ENCODE measurements at places on chromosomes 7 and 10. TPM values are rescaled to one million over a fixed set of nuclear protein-coding genes. Genes with fewer than 3 reads are reported as not detected.

- DNase-seq: no peak
These were observed 48.1 kb downstream of the BPGM start for GRCh38 chr7:134694767-134695166.

Gene AEBP1
- 72.1 TPM for polyA plus RNA-seq

DNA sequence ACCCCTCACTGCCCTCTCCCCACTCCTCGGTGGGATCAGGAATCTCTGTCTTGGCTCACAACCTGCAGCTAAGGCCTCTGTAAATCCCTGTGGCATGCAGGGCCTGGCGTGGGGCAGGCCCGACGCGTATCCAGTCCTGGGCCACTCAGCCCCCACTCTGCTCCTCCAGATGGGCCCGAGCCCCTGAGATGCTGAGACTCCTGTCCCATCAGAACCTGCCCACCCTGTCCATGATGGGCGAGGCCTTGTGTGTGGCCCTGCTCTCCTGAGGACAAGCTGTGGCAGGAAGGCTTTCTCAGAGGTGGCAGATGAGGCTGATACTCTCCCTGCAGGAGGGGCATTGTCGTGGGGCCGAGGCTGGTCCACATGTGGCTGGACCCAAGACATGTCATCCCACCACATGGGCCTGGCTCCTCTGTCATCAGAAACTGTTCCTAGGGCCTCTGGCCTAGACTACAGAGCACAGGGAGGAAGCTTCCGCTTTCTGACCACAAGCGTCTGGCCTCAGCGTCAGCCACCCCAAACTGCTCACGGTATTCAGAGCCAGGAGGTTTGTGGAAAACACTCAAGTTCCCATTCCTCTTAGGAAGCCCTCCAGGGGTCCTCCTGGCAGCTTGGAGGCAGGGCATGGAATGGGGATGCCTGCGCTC is 6.0 kb downstream of the ALOX5 start:
- DNase-seq: peak; percentile 16

GRCh38 chr10:3270577-3271316 is 98.2 kb upstream of the PITRM1 start:
- no peak for DNase-seq

DNA sequence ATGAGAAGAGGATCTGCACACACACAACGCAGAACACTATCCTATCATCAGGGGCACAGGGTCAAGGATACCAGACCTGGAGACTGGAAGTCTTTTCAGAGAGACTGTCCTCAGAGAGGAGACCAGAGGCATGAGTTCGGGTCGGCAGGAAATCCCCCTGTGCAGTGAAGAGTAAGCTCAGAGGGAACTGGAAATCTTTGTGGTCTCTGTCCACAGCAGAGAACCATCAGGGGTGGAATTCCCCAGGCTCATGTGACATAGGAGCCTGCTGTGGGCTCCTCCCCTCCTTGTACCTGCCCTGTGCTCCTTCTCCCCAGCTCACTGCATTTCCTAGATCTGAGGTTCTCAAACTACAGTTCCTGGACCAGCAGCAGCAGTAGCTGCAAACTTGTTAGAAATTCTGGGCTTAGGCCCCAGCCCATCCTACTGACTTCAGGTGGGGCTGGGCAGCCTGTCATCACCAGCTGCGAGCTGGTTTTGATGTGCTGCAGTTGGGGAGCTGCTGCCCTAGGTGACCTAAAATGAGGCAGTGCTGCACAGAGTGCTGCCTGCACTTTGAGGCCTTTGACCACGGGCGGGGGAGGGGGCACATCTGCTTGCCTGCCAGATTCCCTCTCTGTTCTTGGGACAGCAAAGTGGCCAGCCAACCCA is 2.4 kb downstream of the ZMIZ2 start:
- no peak for DNase-seq

Gene PARG
- 18.5 TPM for polyA plus RNA-seq

Gene CALCR
- polyA plus RNA-seq: 11.0 TPM

Gene NUDT13
- 4.4 TPM for polyA plus RNA-seq

Gene IFIT2
- polyA plus RNA-seq: 8.0 TPM

Gene OR6B1
- polyA plus RNA-seq: not detected

Gene COL13A1
- polyA plus RNA-seq: 11.0 TPM

DNA sequence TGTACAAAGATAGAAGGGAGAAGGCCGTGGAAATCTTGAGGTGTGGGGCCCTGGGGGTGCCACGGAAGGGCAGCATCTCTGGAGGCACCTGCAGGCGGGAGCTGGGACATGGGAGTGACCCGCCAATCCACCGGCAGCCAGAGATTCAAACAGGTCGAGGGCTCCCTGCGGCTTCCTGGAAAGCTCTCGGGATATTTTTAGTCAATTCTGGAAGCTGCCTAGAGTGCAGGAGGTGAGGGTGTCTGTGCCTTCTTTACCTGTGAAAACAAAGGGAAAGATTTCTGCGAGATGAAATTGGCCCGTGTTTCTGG is 16.6 kb downstream of the MNX1 start:
- DNase-seq: no peak

Gene VAX1
- not detected for polyA plus RNA-seq

DNA sequence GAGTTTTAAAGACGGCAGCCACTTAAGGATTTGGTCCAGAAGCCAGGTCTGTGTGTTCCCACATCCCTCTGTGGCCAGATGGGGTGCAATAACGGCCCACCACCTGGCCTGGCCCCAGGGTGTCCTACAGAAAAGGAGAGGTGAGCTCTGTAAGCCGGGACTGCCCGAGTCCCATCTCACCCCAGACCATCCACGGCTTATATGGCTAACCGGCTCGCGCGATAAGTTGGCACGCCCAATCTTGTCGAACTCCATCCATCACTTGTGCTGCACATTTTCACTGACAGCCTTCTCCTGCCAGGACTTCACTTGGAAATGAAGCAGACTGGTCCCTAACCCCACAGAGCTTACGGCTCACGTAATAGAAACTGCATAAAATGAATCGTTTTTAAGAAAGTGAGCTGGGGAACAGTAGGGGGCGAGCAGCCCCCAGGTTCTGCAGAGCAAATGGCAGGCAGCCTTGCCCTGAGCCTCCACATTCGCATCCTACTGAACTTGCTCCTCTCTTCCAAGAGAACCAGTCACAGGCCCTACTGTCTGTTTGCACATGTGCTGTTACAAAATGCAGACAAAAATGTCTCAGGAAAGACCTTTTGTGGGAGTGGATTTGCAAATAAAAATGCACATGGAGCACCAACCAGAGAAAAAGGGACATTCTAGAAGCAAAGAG is 98.2 kb downstream of the TNS3 start:
- DNase-seq: no peak

GRCh38 chr7:42886893-42887505 is 24.9 kb downstream of the C7orf25 start:
- no peak for DNase-seq

DNA sequence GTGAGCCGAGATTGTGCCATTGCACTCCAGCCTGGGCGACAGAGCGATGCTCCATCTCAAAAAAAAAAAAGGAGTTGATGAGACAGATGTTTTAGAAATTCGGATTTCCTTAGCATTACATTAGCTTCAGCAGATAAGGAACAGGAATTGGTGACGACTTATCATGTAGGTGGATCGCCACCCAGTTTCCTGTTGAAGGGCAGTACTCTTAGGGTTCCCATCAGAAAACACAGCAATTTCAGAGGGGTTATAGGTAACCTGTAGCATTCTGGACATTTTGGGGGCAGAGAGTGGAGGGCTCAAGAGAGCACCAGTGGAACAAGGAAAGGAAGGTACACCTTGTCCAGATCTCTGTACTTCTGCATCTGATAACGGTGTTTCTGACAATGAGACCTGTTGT is 146.4 kb upstream of the NOBOX start:
- no peak for DNase-seq

DNA sequence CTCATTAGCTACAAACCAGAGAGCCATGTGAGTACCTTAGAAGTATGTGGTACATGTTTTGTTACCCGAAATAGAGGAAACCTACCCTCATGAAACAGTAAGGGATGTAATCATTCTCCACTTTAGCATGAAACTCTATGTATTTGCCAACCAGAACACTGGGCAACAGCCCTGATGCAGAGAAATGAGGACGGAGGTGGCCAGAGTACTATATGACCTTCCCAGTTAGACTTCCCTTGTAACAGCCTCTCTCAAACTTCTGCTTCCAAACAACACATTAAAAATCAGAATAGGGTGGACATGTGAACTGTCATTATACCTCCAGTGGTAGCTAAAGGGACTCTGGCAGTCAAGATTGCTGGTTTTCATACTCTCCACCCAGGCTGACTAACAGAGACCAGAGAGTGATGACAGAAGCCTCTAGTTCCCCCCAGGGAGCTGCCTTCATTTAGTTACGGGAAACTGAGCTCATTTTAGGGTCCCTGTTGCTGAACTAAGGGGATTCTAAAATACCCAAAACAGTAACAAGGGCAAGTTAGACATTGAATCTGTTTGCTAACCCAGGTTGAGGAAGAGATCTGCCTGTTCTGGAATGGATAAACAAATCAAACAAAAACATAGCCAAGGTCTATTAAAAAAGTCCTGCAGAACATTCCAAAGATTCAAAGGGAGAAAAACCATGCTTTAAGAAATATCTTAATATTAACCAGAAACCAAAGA is 83.1 kb downstream of the VPS41 start:
- DNase-seq: no peak

GRCh38 chr10:88457660-88458059 is 125.5 kb downstream of the RNLS start:
- DNase-seq: no peak

GRCh38 chr7:23357190-23358093 is 58.3 kb downstream of the MALSU1 start:
- DNase-seq: peak; percentile 46

- no peak for DNase-seq
These were observed 149.7 kb downstream of the NOC3L start for GRCh38 chr10:94213001-94213530.

GRCh38 chr10:48779546-48780152 is 95.0 kb downstream of the WDFY4 start:
- DNase-seq: no peak

DNA sequence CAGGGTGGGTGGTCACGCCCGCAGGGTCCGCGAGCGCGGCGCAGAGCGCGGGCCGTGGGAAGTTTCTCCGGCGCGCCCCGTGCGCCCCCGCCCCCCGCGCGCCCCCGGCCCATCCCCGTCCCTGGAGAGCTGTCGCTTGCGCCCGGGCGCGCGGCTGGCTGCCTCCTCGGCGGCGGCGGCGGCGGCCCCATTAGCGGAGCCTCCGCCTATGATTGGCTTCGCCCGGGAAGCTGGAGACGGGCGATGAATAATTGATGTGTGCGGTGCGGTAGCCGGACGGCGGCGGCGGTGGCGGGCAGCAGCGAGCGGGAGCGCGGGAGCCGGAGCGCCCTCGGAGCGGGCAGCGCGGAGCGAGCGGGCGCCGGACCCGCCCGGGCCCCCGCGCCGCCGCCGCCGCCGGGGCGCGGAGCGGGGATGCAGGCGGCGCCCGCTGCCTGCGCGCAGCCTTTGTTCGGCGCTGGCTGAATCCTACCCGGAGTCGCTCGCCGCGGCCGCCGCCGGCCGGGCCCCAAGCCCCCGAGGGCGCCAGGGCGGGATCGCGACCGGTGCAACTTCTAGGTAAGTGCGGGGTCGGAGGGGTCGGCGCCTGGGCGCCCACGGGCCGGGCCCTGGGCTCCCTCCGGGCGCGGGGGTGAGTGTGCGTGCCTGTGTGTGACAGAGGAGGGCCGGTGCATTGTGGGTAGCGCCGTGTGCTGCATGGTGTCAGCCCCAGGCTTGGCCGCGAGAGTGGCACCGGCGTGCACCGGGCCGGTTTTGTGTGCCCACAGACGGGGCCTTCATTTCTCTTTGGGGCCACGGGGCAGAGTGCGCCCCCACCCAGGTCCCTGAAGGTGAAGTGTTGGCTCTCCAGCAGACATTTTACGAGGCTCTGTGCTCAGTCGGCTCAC is 103.8 kb upstream of the PPIF start:
- no peak for DNase-seq

- no peak for DNase-seq
These were observed 98.5 kb downstream of the IDE start for GRCh38 chr10:92475357-92475868.

DNA sequence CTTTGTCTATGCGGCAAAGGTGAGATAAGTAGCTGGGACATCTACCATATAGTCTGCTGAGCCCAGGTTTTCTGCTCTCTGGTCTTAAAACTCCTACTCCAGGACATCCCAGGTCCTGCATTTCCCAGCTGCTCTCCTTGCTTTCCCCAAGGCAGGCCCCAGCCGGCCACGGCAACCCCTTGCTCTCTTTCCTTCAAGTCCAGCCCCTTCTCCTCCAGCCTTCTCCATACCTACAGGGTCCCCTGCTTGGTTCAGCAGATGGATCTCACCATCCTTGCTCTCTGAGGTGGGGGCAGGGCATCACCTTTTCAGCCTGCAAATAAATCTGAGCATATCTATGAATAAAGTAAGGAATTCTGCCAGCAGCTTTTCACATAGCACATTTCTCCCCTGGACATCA is 8.7 kb downstream of the GIMAP5 start:
- no peak for DNase-seq

Gene C10orf143
- 3.1 TPM for polyA plus RNA-seq

- DNase-seq: no peak
These were observed 274.0 kb downstream of the CSTF2T start for GRCh38 chr10:51425431-51425830.

DNA sequence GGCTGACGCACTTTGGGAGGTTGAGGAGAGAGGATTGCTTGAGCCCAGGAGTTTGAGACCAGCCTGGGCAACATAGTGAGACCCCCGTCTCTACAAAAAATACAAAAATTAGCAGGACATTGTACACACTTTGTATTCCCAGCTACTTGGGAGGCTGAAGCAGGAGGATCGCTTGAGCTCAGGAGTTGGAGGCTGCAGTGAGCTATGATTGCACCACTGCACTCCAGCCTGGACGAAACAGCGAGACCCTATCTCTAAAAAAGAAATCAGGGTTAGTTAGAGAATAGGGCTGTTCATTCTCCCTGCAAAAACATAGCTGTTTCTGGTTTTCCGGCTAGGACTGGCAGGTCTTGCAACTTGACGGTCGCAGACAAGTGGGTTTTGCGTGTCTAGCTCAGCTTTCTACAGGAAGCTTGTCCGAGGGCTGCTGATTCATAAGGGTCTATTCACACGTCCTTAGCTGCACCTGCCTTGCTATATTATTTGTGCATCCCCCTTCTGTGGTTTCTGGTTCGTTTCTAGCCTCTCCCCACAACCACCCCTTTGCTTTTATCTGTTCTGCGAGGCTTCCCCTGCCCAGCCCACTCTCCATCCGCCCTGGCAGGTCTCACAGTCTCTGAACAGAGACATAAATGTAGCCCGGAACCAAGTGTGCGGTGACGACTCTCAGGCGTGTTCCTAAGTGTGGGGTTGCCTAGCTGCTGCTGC is 10.7 kb downstream of the AMZ1 start:
- no peak for DNase-seq

Gene ACBD7
- polyA plus RNA-seq: 0.59 TPM

DNA sequence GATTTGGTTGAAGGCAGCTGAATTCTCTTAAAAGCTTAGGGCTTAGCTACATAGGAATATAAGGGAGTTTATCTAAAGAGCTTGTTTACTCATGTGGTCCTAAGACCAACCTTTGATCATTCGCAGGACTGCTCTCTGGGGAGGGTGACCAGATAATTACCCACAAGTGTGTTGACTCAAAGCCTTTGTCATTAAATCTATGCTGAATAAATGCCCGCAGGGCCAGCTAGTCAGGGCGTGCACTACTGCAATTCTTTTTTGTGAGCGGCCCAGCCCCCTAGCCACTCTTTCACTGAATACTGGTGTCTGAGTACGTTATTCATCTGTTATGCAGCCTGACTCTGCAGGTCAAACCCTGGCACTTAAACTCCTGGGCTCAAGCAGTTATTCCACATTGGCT is 69.6 kb downstream of the AKAP9 start:
- no peak for DNase-seq

Gene AVL9
- 13.2 TPM for polyA plus RNA-seq

Gene FGF8
- 0.36 TPM for polyA plus RNA-seq

GRCh38 chr7:117796889-117797288 is 76.4 kb downstream of the CTTNBP2 start:
- no peak for DNase-seq

All from hindlimb muscle (tissue), 1 donor.